ENCODE measurements at places on chromosomes 4 and X. TPM values are rescaled to one million over a fixed set of nuclear protein-coding genes. Genes with fewer than 3 reads are reported as not detected.
A peak's percentile ranks its signal among the peaks of the same experiment; 100 is the strongest.

The CLNK gene
- total RNA-seq, result not detected

The CT55 gene
- not detected for total RNA-seq

The PNMA5 gene
- not detected for total RNA-seq

The GAR1 gene
- 3.4 TPM for total RNA-seq

The USP27X gene
- total RNA-seq, result 3.7 TPM

The SH2D1A gene
- not detected for total RNA-seq

DNA sequence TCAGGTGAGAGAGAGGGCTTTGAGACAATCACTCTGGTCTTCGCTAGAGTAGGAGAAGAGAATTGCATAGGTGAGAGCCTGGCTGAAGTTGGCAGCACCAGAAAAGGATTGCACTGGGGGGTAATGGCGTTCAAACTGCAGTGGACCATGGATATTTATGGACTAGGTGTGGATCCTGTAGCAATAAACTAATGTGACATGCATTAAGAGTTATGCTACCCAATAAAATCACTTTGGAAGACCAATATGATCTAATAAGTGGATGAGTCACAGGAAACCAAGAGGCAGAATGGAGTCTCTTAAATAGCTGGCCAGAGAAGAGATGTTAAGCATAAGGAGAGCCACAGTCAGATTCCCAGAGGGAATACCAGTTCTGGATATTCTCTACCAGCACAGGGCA lies 259.8 kb downstream of the FBXO8 start:
- no peak for DNase-seq

DNA sequence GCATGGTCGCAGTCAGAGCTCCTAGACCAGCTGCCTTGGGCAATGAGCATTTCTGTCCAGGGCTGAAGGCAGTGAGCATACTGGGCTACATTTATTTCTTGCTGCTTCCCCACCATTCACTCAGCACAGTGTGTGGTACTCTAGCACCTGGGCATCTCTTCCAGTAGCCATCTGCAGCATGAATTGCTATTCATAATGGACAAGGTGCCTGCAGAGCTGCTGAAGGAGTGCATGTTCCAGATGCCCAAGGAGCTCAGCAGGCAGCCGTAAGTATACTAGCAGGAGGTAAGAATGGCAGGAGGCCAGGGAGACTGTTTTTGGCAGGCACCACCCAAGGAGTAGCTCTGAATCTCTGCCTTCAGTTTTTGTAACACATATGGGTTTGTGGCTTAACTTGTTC lies 110.4 kb upstream of the RXFP1 start:
- DNase-seq, result no peak

- no peak for DNase-seq
These were observed 11.3 kb downstream of the MAGEA1 start for GRCh38 chrX:153190381-153190780.

DNA sequence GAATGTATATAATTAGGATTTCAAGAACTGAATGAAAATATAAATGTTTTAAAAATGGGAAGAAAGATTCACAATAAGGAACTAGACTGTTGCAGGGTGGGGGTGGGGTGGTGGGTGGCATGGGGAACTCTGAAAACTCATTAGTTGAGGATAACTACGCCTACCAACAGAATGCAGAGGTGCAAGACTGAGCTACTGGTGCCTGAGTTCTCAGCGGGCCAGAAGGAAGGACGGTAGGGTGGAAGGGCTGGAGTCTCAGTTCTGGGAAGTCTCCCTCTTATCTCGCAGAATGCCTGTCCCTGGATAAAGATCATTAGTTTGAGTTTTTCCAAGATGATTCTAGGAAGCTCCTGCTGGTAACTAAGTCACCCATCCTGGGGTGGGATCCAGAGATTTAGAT lies 1.3 kb upstream of the SOD3 start:
- DNase-seq, result no peak

- DNase-seq, result no peak
These were observed 109.2 kb downstream of the MAPK10 start for GRCh38 chr4:86250619-86251018.

GRCh38 chrX:118595501-118596042 lies 100.0 kb downstream of the DOCK11 start:
- no peak for DNase-seq

GRCh38 chr4:8372506-8372905 lies 68.0 kb downstream of the ACOX3 start:
- DNase-seq, result no peak

DNA sequence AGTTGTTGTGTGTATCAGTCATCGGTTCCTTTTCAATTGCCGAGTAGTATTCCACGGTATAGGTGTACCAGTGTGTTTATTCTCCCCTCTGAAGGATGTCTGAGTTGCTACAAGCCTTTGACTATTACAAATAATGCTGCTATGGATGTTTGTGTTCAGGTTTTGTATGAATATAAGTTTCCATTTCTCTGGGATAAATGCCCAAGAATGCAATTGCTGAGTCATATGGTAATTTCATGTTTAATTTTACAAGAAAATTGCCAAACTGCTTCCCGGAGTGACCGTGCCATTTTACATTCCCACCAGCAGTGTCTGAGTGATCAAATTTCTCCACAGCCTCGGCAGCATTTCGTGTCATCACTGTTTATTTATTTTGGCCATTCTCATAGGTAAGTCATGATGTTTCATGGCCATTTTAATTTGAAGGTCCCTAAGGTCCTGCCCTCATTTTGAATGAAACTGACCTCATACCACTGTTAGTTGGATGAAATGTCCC lies 73.9 kb downstream of the IRF2 start:
- DNase-seq, result peak; percentile 87

DNA sequence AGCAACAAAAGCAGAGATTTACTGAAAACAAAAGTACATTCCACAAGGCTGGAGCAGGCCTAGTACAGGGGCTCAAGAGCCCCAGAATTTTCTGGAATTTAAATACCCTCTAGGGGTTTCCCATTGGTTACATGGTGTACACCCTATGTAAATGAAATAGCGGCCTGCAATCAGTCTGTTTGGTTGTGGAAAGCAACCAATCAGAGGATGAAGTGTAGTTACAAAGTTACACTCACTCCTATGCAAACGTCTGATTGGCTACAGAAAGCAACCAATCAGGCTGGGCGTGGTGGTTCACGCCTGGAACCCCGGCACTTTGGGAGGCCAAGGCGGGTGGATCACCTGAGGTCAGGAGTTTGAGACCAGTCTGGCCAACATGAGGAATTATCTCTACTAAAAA lies 13.8 kb upstream of the TXLNG start:
- DNase-seq, result no peak

DNA sequence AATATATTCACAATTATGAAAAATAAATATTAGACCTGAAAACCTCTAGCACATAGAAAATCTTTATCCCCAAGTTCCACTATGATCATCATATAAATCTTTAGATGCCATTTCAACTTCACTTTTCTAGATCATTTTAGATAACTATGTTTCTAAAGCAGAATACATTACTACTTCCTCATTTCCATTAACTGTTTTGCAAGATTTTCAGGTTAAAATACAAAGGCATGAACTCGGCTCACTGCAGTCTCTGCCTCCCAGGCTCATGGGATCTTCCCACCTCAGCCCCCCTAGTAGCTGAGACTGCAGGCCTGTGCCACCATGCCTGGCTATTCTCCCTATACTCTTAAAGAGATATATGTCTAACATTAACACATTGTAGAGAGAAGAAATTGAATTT lies 1365.9 kb upstream of the AGA start:
- no peak for DNase-seq

DNA sequence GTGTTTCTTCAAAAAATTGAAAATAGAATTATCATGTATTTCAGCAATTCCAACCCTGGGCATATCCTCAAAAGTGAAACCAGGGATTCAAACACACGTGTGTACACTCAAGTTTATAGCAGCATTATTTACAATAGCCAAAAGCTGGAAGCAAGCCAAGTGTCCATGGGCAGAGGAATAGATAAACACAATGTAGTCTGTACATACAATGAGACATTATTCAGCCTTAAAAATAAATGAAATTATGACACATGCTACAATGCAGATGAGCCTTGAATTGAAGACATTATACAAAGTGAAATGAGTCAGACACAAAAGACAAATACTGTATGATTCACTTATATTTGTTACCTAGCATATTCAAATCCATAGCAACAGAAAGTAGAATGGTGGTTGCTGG lies 853.4 kb downstream of the STIM2 start:
- no peak for DNase-seq

DNA sequence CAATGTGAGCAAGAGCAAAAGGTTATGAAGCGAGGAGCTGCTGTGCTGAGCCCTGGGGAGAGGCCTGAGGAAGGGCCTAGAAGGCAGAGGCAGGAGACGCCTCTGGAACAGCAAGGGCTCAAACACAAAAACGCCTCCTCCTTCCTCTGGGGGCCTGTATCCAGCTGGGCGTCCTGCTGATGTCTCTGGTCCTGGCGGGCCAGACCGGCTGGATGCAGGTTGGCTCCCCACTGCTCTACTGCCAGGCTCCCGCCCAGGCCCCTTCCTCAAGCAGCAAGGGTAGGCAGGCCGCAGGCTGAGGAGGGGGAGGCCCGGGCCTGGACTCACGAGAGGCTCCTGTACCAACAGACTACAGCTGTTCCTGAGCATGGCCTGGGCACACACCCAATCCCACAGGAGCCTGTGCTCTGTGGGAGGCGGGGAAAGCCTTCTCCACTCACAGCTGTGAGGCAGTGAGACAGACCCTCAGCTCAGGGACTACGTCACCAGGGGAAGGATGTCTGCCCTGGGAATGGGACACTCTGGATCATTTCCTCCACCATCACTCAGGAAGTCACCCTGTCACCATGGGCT lies 2.3 kb downstream of the HAUS7 start:
- DNase-seq, result no peak

DNA sequence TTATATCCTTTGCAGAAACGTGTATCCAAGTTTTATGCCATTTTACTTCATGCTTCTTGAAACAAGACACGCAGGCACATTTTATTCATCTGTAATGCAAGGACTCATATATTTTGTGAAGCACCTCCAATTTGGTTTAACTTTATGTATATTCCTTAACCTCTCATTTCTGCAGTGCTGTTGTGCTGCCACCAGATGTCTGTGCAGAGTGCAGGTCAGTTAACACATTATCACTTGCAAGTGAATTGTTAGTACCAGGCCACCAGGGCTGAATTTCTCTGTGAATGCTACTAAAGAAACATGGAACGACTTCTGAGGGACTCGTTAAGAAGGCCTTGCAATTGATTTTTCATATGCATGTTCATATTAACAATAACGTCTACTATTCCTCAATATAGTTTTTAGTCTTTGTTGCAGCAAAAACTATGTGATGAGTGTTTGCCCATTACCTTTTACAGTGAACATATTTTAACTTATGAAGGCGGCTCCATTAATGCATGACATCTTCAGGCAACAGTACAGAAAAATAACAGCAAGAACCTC lies 770.3 kb downstream of the NLGN4X start:
- DNase-seq, result no peak

- peak; percentile 74 for DNase-seq
These were observed 149.3 kb downstream of the SOWAHB start for GRCh38 chr4:76748649-76749048.

- DNase-seq, result no peak
These were observed 19.9 kb downstream of the SORCS2 start for GRCh38 chr4:7212101-7212674.

- DNase-seq, result no peak
These were observed 80.5 kb downstream of the HNRNPD start for GRCh38 chr4:82293304-82293703.

- DNase-seq, result no peak
These were observed 93.2 kb upstream of the KLF3 start for GRCh38 chr4:38570647-38571276.

GRCh38 chrX:43881410-43882293 lies 598 bp downstream of the MAOB start:
- no peak for DNase-seq

- no peak for DNase-seq
These were observed 2.6 kb upstream of the NDP start for GRCh38 chrX:43975796-43976195.

GRCh38 chrX:3787856-3788255 lies 74.4 kb upstream of the PRKX start:
- DNase-seq, result no peak

DNA sequence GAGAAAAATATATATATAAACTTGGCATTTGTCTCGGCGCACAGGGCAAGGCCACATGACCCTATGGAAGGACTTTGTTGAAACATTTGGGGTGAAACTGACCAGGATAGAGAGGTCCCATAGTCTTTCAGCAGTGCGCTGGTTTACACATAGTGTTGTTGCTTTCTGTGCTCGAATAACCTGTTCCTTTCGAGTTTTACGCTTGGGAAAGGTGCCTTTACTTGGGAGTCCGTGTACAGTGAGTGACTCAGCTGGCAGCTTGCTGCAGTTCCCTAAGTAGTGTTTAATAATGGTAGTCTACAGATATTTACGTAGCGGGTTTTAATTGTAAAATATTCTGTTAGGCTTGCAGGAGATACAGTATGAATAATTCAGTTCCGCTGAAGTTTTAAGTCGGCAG lies 578 bp downstream of the APOOL start:
- DNase-seq, result peak; percentile 30

- no peak for DNase-seq
These were observed 3.3 kb upstream of the RPS4X start for GRCh38 chrX:72280321-72280845.

DNA sequence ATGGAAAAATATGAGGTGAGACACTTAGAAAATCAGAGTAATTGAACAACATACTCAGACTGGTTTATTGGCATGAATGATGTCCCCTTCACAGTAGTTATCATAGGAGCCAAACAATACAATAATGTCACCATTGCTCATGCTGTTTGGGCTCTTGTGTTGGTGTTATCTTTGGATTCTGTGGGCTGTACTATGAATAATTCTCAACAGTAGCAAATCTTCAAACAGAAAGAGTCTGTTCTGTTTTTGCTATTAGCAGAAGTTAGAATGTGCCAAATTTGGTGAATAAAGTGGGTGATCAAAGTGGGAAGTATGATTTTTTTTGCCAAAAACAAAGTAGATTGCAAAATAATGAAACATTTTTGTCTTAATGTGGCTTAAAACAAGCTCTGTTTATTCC lies 58.3 kb downstream of the GRID2 start:
- DNase-seq, result no peak

GRCh38 chr4:142585411-142585810 lies 260.7 kb downstream of the INPP4B start:
- DNase-seq, result no peak

- no peak for DNase-seq
These were observed 33.0 kb upstream of the RAPGEF2 start for GRCh38 chr4:159069922-159070321.

GRCh38 chr4:30939069-30939468 lies 218.9 kb downstream of the PCDH7 start:
- no peak for DNase-seq

DNA sequence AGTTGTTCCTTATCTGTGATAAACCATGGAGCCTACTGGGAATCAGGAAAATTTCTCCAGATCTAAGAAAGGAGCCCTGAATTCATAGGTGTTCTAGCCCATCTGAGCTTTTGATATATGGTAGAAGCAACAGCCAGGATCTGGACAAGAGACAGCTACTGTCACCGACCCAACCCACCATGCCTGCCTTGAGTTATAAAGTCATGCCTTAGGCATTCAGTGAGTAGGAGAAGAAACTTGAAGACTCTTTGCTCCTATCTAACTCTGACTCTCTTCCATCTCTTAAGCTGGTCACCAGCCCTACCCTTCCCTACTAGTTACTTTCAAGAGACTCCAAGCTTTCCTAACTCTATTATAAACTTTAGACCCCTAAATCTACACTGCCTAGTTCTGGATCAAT lies 83.9 kb upstream of the FAM9B start:
- no peak for DNase-seq
